ENCODE measurements at places on chromosomes 16 and 17.

DNA sequence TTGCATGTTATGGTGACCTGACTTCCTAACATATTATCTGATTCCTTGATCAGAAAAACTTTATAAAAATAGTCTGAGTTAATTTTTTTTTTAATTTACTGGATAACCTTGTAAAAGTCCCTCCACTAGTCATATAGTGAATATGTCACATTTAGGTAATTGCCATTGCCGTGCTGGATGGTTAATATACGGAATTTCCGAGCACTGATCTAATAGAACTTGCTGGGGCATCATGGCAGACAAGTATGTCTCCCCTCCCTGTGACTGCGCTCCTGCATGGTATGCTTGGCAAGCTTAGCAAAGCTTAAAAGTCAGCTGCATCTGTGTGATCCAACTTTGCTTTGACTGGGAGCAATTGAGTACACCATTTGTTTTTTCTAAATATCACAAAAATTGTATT lies 239.4 kb upstream of the TBX2 start:
- DNase-seq, result no peak

DNA sequence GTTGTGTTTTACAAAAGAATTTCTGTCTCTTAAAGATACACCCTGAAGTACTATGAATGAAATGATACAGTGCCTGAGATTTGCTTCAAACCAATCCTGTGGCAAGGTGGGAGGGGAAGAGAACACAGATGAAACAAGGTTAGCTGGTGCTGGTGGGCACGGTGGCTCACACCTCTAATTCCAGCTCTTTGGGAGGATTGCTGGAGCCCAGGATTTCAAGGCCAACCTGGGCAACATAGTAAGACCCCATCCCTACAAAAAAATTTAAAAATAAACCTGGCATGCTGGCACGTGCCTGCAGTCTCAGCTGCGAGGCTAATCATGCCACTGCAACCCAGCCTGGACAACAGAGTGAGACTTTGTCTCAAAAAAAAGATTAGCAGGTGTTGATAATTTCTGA lies 67.3 kb upstream of the FA2H start:
- no peak for DNase-seq

- no peak for DNase-seq
These were observed 2.5 kb downstream of the VAMP2 start for GRCh38 chr17:8160224-8160577.

GRCh38 chr17:306536-307294 lies 45.9 kb downstream of the RPH3AL start:
- DNase-seq, result no peak

GRCh38 chr17:49977463-49978389 lies 8.7 kb downstream of the DLX4 start:
- DNase-seq, result no peak

- DNase-seq, result no peak
These were observed 33.4 kb downstream of the PRMT7 start for GRCh38 chr16:68344252-68344651.

- DNase-seq, result no peak
These were observed 1.1 kb upstream of the PIK3R6 start for GRCh38 chr17:8868529-8868951.

DNA sequence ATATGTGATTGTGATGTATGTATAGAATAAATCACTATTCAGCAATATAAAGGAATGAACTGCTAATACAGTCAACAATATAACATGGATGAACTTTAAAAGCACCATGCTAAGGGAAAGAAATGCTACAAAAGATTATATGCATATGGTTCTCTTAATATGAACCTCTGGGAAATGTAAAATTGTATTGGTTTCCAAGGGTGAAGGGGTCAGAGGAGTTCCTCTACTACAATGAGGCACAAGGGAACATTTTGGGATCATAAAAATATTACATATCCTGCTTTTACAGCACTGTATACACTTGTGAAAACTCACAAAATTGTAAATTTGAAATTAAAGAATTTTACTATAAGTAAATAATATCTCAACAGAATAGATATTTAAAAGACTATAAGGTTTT lies 111.4 kb downstream of the CA10 start:
- no peak for DNase-seq

DNA sequence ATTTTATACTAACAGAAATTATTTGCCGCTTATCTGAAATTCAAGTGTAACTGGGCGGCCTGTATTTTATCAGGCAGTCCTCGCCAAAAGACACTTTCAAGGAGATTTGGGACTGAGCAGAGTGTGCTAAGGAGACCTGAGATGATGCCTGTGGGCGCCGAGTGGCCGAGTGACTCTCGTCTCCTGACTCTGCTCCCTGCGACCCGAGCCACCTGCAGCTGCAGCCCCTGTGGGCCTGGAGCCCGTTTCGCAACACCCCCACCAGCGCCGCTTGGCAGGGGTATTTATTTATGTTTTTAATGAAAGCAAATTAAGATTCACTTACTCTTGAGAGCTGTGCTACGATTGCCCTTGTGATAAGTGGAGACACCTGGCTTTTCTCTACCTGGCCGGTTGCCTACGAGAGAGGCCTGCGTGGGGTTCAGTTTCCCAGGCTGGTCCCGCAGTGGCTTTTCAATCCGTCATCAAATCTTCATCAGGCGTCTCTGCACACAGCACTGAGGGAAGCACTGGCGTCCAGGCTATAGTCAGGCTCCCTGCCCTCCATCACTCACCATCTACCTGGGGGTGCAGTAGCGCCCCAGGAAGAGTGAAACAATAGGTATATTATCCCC lies 124.0 kb downstream of the SEC14L1 start:
- no peak for DNase-seq

GRCh38 chr17:54153423-54153822 lies 330.7 kb downstream of the KIF2B start:
- no peak for DNase-seq

DNA sequence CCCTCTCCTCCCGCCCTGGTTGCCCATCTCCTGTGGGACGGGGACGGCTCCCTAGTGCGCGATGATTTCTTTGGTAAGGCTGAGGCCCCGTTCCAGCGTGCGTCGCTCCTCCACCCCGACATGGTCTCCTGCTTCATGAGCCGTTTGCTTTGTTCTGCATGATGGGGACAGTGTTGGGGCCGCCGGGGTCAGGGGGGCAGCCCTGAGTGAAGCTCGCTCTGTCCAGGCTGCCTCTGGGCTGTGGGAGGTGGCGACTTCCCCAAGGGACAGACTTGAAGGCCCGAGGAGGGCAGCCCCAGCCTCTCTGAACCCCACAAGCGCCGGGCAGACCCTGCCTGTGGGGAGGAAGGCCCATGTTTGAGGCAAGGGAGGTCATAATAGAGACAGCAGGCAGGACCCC lies 12.4 kb downstream of the NME3 start:
- DNase-seq, result no peak

DNA sequence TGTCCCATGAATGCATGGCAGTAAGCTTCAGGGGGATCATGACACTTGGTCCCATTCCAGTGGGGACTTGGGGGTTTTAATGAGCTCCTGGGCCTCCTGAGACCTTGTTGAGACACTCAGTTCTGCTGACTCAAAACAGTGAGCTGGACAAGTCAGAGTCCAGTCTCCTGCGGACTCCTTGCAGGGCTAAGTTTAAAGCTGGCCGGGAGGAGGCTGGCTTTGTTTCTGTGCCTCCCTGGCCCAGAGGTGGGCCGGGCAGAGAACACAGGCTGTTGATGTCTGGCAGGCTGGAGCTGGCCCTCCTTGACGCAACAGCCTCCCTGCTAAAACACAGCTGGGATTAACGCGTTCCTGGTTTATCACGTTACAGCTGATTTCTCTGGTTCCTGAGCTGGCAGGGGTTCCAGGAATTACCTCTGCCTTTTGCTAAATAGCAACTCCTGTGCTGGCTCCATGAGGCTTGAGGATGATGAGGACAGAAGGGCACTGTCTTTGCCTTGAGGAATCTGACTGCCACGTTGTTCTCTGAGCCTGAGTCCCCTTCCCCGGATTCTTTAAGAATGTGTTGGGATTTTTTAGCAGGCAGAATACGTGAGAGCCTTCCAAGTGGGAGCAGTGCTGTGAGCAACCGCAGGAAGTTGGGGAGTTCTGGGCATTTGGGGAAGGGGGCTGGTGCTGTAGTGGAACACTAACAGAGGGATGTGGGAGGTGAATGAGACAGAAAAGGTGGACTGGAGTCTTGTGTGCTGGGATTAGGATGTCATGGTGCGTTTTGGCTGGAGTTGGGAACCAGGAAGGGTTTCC lies 2.0 kb downstream of the GPT2 start:
- DNase-seq, result no peak

DNA sequence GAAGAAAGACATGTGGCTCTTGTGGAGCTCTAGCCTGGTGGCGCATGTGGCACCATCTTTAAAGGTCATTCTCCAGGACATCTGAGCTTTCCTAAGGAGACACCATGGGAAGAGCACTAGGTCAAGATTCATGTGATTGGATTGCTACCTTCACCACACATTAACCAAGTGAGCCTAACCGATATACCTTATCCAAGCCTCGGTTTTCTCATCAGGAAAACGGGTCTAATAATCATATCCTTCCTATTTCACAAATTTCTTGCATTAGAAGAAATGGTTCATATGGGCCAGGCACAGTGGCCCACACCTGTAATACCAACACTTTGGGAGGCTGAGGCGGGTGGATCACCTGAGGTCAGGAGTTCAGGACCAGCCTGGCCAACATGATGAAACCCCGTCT lies 58.3 kb downstream of the TMEM186 start:
- no peak for DNase-seq

DNA sequence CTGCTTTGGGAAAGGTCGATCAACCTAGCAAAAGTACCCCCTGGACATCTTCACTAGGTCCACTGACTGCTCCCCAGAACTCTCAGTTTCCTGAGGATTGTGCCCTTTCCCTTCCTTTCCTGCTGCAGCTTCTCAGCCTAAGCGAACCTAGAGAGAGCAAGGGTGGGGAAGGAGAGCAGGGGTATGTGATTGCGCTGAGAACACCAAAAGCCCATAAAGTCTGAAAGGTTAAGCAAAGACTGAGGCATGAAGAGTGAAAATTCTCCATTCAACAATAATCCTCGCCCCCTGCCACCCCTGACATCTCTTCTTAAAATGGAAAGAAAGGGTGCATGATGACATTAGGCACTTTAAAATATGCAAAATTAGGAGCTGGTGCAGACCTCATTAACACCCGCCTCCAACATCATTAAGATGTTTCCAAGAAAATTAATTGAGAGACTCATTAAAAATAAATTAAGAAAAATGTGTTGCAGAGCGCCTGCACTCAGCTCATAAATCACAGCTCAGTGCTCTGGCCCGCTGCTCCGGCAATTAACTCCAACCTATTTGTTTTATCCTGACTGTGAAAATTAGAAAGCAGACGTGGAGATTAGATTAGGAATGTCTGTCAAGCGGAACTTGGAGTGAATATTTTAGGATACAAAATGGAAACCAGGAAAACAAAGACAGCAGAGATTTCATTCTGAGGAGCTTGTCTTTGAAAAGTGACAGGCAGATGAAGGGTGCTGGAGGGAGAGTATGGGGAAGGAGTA lies 49.1 kb upstream of the PMFBP1 start:
- no peak for DNase-seq

GRCh38 chr17:60952747-60953146 lies 275.1 kb downstream of the BCAS3 start:
- no peak for DNase-seq

GRCh38 chr16:28319476-28320022 lies 27.2 kb downstream of the SBK1 start:
- no peak for DNase-seq

- no peak for DNase-seq
These were observed 12.7 kb upstream of the MEOX1 start for GRCh38 chr17:43674394-43674793.

DNA sequence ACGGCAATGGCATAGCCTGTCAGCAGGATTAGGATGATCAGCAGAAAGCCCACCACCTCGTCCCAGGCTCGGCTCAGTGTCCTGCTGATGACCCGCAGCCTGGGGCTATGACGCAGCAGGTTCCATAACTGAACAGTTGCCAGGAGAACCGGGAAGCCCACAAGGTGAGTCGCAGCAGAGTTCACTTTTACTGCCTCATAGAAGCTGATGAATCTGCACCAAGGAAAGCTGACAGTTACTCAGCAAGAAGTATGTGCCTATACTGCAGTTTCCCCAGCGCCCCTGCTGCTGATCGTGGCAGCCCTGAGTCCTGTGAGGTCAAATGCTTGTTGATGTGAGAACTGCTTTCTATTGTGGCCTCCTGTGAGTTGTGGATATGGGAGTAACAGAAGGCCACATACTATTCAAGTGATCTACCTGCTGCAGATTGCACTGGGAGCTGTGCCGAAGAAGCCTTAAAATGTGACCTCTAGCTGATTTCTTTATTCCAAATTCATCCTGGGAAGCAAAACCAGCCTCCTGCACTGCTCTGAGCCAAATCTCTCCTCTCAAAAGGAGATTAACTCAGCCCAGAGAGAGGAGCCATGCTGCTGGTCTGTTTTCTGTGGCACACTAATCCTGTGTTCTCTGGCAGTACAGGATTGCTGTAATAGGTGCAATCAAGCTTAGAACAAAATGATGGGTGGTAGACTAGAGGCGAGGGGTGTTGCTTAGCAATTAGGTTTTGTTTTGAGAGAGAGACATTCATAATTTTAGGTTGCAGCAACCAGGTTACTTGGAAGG lies 38.8 kb downstream of the IST1 start:
- DNase-seq, result no peak

DNA sequence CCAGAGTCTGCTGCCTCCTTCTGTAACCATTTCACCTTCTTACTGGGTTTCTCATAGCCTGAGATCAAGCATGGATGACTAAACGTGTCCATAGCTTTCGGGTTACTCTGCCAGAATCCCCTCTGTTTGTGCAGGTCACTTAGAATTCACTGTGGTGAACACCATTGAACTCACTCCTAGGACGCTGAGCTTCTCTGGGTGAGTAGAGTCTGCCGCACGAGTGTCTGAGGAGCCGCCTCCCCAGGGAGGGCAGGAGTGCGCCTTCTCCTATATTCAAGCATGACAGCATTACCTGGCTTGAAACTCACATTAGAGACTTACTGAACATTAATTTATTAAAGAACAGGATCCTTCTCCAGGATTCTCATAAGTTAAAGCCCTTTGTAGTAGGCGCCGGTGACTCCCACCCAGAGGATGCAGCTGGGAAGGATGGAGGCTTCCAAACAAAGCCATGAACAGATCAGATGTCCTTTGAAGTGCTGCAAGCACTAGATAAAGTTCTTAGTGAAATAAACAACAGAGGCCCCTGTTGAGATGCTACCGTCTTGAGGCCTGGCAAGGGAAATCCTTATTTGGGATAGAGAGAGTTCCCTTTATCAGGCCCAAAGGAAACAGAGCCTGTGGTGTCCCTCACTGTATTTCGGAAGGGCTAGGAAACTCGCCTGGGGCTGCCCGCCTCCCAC lies 144.6 kb upstream of the PLCG2 start:
- DNase-seq, result no peak

DNA sequence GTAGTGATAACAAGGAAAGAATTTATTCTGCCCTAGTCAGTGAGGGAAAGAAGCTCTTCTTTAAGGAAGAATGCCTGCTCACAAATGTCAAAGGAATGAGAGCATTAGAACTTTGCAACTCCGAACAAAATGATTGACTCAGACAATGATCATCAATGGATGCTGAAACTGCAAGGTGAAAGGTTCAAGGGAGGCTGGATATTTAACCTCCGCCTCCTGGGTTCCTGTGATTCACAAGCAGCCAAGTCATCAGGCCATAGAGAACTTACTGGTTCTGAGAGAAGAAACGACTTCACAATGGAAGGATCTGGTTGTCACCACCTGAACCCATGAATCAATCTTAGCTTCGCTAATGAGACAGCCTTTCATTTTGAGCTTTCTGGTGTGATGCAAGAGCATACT lies 16.0 kb upstream of the SCNN1B start:
- DNase-seq, result no peak

- DNase-seq, result no peak
These were observed 85.0 kb upstream of the ATF7IP2 start for GRCh38 chr16:10300905-10301304.
